K562 (cell line): ENCODE measurements at places on chromosomes 2 and 18.

GRCh38 chr2:106187273-106187891, 6.7 kb downstream of the UXS1 start:
- DNase-seq = no peak

- no peak for DNase-seq
Observed at GRCh38 chr18:25237571-25238267, 114.2 kb downstream of the ZNF521 start.

GRCh38 chr2:40658941-40659340, 207.1 kb upstream of the SLC8A1 start:
- DNase-seq = no peak

- no peak for DNase-seq
Observed at GRCh38 chr2:74221091-74221490, 22.7 kb downstream of the MTHFD2 start.

GRCh38 chr2:136373841-136374240, 255.9 kb upstream of the CXCR4 start:
- DNase-seq = no peak

- DNase-seq = no peak
Observed at GRCh38 chr18:80115035-80115434, 6.0 kb downstream of the ADNP2 start.

- no peak for DNase-seq
Observed at GRCh38 chr2:10452312-10452711, 4.2 kb upstream of the ODC1 start.

DNA sequence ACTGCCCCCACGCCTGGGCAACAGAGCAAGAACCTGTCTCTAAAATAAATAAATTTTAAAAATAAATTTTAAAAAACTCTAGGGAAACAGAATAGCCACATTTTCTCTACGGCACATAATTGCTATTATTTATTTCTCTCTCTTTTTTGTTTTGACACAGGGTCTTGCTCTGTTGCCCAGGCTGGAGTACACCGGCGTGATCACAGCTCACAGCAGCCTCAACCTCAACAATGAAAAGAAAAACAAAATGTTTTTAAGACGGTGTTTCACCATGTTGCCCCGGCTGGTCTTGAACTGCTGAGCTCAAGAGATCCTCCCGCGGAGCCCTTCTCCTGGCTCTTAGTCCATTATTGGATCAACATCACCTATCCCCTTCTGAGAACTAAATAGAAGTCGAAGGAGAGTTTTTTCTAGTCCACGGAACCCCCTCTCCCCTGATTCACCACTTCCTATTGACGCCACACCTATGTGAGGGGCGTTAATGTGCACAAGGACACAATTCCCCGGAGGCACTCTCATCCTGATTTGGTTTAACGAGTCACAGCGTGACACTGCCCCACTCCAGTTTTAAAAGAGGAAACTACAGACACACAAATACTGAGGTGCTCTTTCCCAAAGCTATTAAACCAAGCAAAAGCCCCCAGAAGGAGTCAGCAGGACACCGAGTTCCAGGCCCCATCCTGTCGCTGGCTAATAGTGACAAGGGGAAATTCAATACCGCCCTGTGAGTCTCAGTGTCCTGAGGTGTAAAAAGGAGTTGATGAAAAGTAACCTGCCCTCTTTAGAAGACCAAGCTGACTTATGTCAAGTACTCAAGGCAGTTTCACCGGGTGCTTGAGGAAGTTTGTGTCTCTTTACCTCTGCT, 1.1 kb downstream of the NPC1 start:
- DNase-seq = peak; percentile 63

DNA sequence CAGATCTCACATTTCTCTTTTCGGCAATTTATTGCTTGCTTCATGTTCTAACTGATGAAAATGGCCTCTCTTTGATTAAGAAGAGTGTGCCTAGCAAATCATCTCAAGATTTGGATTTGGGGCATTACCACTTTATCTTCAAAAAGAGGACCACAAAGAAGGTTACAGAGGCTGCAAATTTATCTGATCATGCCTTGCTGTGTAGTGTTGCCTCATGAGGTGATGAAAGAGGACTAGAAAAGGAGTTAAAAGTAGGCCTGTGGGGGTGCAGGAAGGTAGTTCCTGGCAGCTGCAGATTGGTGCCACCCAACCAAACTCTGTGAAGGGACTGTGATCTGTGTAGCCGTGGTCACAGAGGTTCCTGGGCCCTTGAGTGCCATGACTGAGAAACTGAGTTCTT, 69.2 kb downstream of the PRELID3A start:
- no peak for DNase-seq

GRCh38 chr2:133954636-133955035, 299.2 kb upstream of the MGAT5 start:
- DNase-seq = no peak

DNA sequence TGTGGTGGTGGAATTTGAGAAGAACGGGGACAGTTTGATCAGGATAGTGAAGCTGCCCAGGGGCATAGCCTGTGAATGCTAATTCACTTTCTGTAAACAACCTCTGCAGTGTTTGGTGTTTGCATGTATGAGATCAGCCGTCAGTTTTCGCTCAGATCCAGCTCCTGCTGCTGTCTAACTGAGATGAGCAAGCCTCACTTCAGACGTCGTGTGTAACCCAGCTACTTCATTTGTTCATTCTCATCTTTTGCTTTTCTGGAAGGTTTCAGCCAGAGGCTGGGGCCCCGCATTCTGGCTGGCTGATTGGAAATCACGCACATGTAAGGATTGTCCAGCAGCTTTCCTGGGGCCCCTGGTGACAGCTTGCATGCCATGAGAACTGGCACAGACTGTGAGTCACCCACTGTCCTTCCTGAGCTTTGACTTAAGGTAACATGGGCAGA, 48.9 kb downstream of the LDLRAD4 start:
- DNase-seq = no peak

GRCh38 chr18:3793545-3793944, 343.6 kb downstream of the TGIF1 start:
- DNase-seq = no peak

DNA sequence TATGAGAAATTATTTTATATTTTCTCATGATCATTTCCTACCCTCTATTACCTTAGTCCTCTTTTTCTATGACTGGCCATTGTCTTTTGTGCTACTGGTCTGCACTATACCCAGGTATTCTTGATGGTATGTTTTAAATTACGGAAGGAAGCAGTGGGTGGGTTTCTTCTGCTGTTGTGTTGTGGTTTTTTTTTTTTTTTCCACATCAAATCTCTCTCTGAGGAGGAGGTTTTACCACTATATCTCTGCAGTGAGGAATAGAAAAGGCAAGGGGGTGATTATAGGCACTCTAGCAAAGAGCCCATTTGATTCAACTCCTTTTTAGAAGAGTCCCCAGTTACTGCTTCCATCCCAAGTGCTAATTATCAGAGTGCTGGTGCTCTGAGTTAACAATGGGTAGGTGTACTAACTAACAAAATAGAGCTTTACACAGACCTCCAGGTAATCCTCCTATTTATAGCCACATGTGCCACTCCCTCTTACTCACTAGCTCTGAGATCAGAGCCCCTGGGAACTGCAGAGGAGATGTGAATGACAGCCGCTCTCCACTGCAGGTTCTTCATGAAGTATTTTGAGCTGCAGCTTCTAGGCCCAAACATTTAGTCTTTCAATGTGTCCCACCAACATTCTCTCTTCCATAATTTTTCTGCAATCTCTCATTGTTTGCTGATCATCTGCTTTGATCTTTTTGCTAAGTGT, 301.6 kb upstream of the GULP1 start:
- DNase-seq = no peak

- DNase-seq = no peak
Observed at GRCh38 chr2:240604939-240605716, 18.6 kb downstream of the CAPN10 start.

- DNase-seq = no peak
Observed at GRCh38 chr18:47800756-47801155, 129.7 kb downstream of the SMAD2 start.

GRCh38 chr2:25473758-25474340, 132.1 kb upstream of the DNMT3A start:
- DNase-seq = no peak

DNA sequence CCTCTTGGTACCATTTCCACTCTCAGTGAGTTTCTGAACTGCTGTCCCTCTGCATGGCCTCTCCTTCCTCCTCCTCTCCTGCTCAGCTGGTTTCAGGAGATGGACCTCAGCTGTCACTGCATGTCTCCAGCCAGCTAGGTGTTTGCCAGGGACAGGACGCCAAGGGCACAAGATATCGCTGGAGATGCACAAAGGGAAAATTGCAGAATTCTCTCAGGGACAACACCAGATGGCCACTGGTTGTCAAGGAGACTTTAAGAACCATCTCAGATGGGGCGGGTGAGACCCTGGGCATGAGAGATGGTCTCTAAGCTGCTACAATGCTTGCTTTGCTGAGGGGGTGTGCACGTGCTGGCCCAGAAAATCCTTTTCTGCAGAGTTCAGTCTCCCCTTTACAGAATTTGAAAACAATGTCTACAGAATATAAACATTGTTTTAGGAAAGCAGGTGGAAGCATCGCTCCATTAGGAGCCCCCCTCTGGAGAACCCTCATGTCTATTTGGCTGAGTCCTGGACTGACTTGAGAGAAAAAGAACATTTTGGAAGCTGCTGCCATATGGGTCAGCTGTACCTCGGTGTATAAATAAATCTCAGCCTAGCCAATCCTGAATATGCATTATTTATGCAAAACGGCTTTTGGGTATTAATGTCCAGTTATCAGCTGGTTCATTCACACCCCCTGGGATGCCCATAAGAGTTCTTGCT, 57.8 kb upstream of the SPP2 start:
- DNase-seq = no peak

- no peak for DNase-seq
Observed at GRCh38 chr2:106127282-106127771, 66.8 kb downstream of the UXS1 start.

DNA sequence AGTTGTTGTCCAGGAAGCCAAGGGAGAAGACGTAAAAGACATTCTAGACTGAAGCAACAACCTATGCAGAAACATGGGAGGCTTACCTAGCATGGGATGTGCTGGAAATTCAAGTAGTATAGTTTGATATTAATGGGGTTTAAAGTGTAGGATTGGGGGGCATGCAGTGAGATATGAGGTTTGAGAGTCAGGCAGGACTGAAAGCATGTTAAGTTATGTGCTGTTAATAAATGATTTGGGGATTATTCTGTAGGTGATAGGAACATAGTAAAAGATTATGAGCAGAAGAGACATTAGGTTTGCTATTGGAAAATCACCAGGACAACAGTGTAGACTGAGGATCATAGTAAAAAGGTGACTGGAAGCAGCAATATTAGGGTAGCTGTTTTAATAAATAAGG, 3.2 kb downstream of the EHBP1 start:
- no peak for DNase-seq

- no peak for DNase-seq
Observed at GRCh38 chr2:119772767-119773166, 13.0 kb downstream of the PTPN4 start.

GRCh38 chr2:16020389-16021008, 80.1 kb downstream of the MYCN start:
- DNase-seq = no peak

GRCh38 chr2:222440673-222441422, 16.5 kb downstream of the SGPP2 start:
- no peak for DNase-seq

DNA sequence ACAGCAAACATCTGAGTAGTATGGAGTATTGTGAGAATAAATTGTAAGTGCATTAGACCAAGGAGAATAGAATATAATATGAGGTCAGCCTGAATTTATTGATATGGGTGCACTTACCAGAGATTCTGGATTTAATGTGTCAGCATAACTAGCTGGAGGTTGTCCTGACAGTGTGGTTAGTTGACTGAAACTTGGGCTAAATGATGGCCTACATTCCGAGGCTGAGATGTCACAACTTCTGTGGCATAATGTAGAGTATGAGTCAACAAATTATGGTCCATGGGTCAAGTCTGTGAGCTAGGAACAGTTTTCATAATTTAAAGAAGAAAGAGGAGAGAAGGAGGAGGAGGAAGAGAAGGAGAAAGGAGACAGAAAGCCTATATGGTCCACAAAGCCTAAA, 127.6 kb downstream of the QPCT start:
- DNase-seq = no peak

DNA sequence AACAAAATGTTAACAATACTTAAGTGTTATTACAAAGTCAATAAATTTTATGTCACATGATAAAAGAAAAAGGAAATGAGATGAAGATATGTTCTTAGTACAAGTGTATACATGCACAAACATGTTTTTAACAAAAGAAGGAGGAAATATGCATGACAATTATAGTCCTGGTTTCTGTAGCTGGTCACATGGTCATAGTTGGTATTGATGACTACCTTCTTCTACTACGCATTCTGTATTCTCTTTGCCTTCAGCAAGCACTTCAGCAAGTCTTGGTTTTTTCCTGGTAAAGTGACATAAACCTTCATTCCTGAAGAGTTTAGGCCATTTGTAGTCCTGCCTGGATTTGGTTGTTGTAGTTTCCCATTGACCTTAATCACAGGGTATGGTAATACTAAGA, 121.3 kb upstream of the SYT4 start:
- no peak for DNase-seq
